Daoy (cell line): ENCODE measurements at places on chromosomes 16 and 17.
A peak's percentile ranks its signal among the peaks of the same experiment; 100 is the strongest.

DNA sequence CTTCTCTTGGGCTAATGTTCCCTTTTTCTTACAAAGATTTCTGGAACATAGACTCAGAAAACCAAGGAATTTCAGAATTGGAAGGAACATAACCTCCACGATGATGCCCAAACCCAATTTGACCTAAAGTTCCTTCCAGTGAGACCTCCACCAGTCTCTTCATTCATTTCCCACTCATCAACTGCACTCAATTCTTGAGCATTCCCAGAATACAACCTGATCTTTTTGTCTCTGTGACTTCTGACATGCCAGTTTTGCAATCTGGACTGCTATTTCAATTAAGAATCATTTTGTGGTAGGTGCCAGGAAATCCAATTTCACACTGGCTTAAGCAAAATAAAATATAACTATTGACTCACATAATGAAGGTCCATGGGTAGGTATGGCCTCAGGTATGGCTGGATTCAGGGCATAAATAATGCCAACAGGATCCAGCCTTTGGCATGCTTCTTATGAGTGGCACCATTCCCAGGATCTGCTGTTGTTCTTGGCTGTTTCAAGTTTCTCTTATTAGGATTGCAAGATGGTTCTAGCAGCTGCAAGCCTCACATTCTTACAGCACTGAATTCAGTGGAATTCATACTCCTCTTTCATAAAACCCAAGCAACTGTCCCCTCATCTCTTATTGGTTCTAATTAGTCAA is 184.3 kb downstream of the HS3ST4 start:
- DNase-seq: no peak

- DNase-seq: no peak
These were observed at the start of gene RAB37 for GRCh38 chr17:74736513-74737298. RAB37 (plus strand) TSS chr17:74737256; CDS start chr17:74737273, 17 bp downstream.

GRCh38 chr17:78534492-78535272 is 42.5 kb downstream of the DNAH17 start:
- no peak for DNase-seq

- no peak for DNase-seq
These were observed 25.4 kb upstream of the SLC38A8 start for GRCh38 chr16:84068041-84068440.

DNA sequence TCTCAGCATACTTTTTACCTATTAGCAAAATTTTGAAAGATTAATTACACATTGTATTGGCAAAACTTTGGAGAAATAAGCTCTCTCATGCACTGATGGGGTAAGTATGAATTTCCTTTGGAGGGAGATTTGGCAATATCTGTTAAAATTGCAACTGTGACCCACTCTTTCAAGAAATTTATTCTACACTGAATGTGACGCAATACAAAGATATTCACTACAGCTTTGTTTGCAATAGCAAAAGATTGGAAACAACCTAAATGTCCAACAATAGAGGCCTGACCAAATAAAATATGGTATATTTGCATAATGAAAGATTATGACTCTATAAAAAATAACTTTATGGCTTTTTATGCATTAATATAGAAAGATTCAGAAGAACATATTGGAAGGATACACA is 363.5 kb downstream of the GRIN2A start:
- DNase-seq: no peak

GRCh38 chr16:81204798-81205680 is 33.5 kb upstream of the BCO1 start:
- DNase-seq: peak; percentile 30

GRCh38 chr16:87160234-87160636 is 157.0 kb downstream of the C16orf95 start:
- no peak for DNase-seq

DNA sequence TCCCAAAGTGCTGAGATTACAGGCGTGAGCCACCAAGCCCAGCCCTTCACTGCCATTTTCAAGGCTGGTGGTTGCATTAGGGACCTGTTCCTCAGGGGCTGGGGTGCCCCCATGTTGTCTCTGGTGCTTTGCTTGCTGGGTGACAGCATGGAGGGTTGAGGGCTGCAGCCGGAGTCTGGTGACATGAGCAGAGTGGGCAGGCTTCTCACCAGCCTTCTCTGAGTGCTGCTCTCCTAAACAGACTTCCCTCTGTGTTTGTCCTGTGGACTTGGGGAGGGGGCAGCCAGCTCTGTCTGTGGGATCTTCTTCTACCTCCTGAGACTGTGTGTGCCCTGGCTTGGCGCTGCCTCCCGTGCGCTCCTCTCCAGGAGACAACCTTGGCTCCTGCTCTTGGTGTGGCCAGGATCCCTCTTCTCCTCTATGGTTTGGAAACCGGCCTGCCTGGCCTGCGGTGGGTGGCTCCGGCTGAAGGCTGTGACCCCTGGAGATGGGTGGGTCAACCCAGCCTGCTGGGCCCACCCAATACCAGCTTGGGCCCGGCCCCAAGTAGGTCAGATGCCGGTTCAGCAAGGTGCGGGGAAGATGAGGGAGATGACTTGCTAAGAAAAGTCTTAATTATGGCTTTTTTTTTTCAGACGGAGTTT is 72.1 kb downstream of the PDPK1 start:
- no peak for DNase-seq

DNA sequence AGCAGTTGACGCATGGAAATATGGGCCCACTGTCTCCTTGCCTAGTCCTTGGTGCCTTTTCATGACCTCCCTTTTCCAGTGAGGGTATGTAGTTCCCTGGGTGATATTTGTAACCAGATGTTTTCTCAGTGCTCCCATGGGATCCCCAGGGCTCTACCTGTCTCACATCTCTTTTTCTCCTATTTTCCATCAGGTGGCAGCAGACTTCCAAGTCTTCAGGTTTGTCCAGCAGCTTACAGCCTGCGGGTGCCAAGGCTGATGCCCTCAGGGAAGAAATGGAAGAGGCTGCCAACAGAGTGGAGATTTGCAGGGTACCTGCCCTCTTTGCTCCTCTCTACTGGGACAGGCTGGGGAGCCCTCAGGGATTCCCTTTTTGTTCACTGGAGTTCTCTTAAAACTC is 89.1 kb downstream of the ELAC2 start:
- DNase-seq: peak; percentile 25

GRCh38 chr17:75090871-75091854 is 3.4 kb downstream of the SLC16A5 start:
- DNase-seq: no peak

DNA sequence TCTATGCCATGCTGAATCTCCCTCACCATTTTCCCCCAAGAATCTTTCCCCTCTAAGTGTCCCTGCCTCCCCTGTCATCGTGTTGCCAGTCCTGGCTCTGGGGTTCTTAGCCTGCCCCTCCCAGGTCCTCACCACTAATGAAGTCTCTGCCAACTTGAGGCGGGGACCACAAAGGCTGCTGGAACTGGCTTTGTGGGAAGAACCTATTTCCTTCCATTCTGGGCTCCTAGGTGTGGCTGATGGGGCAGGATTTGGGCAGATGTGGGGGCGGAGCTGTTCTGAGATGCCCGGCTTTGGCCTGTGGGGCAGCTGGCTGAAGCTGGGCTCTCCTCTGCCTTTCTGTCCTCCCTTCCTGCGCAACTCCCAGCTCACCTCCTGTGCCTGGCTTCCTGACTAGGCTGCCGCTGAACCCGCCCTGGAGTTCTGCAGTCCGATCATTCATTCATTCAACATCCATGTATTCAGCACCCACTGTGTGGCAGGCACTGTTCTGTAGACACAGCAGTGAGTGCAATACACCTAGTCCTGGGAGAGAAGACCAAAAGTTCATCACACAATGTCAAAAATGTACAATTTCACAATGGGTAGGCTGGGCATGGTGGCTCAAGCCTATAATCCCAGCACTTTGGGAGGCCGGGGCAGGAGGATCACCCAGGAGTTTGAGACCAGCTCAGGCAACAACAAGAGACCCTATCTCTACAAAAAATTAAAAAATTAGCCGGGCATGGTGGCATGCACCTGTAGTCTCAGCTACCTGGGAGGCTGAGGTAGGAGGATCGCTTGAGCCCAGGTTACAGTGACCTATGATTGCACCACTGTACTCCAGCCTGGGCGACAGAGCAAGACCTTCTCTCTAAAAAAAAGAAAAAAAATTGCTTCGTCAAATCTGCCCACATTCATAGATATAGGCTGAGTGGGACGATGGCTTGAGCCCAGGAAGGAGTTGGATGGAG is 1.9 kb upstream of the SNN start:
- no peak for DNase-seq

DNA sequence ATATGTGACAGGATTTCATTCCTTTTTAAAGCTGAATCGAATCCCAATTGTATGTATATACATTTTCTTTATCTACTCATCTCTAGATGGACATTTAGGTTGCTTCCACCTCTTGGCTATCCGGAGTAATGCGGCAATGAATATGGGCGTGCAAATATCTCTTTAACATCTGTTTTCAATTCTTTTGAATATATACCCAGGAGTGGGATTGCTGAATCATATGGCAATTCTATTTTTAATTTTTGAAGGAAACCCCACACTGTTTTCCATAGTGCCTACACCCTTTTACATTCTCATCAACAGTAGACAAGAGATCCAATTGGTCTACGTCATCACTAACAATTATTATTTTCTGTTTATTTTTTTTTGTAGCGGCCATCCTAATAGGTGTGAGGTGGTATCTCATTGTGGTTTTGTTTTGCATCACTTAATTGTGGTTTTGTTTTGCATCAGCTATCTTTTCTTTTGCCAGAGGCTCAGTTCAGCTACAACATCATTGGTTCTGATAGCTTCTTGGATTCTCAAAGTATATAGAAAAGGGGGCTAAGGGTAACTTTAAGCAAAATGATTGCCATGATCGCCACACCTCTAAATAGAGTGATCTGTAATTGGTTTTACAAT is 25.6 kb upstream of the MAP2K6 start:
- DNase-seq: no peak

GRCh38 chr17:63140255-63140654 is 174.2 kb downstream of the TANC2 start:
- peak; percentile 19 for DNase-seq

- peak; percentile 87 for DNase-seq
These were observed 16.0 kb downstream of the CENPX start for GRCh38 chr17:82006468-82007227.

DNA sequence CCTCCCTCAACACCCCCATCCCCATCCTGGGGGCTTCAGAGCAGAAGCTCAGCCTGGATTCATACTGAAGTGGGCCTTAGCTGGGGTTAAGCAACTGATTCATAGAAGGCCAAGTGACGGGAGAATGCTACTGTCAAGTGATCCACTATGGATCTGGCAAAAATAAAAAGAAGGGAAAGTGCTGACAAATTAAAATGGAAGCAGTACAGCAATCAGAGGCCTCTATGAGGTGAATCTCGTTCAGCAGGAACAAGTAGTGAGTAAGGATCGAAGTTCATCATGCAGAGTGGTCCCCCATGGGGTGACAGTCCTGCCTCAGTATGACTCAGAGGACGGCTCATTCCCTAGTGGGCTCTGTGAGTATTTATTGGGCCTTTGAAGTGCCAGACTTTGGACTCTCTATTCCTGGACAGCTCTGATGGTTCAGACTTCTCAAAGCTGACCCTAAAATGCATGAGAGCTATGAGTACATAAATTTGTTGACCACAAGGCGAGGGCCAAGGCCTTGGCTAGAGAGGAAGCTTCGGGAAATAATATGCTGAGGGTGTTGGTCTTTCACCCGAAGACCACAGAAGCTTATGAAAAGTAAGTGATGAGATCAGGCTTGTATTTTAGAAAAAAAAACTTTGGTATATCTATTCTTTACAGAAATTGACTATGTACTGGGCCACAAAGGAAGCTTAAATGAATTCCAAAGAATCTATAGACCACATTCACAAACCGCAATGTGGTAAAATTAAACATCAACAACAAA is 5.3 kb upstream of the NSMCE1 start:
- DNase-seq: peak; percentile 37

- no peak for DNase-seq
These were observed 3.4 kb downstream of the CYBA start for GRCh38 chr16:88647178-88648070.

DNA sequence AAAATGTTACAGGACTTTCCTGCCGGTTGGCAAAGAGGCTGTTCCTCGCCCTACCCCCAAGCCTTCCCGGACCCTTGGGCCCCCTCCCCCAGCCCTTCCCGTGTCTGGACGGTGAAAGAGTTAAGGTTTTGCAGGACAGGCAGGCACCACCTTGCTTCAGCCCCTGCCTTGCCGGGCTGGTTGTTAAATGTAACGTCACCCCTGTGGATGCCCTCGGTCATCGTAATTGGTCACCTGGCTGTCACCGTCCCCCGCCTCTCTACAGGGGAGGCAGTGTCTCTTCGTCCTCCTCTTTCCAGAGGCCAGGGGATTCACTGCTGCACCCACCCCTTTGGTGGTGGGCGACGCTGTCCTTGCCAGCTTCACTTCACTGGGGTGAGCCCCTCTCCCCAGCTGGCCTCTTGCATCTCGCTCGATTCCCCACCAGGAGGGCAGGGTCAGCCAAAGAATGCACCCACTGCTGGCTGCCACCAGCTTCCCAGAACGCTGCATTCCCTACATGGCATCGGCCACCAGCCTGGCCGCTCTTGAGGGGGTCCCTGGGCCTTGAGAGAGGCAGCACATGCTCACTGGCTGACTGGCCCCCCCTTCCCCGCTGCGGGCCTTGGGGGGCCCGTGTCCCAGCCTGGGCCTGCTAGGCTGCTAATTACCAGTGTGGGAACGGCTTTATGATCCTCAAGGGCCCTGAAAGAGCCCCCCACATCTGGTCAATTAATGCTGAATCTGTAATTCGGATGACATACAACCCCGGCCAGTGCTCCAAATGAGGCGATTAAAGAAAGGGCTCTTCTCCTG is 25.2 kb upstream of the GSE1 start:
- no peak for DNase-seq

GRCh38 chr16:86505185-86505898 is 5.0 kb upstream of the FOXF1 start:
- DNase-seq: peak; percentile 46

DNA sequence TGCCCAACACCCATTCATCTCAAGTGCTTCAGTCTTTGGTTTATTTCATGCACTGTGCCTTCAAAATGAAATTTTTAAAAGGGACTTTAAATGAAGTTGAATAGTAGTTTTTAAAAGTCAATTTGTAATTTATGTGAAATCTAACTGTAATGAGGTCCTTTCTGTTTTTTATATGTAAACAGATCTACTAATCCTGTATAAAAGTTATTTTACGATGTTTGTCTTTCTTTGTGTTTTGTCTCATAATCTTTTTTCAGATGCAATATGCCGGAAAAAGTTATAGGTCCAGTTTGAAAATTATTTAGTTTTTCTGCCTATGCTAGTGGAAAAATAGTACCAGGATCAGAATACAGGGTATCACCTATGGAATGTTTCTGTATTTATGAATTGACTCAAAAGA is 8.7 kb upstream of the GOSR1 start:
- no peak for DNase-seq

GRCh38 chr16:71626858-71627213 is 852 bp downstream of the MARVELD3 start:
- no peak for DNase-seq
